Head of caudate nucleus (tissue), 42 donors: ENCODE measurements at places on chromosomes 6 and 20.

- DNase-seq = no peak
Observed at GRCh38 chr20:11544029-11544678, 373.5 kb upstream of the BTBD3 start.

DNA sequence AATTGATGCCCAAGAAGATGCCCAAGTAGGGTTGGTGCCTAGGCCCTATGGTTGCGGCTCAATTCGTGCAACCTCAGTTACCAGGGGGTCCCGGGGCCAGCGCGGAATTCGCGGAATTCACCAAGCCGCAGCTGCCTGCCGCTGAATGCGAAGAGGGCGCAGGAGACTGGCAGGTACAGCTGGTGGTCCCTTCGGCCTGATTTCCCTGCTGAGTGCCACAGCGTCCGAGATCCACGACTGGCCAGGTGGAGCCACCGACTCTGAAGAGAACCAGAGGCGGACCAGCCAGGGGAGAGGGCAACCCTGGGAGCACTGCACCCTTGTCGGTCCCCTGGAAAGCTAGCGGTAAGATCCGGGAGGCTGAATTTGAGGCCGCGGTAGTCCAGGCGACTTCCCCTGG is 6.8 kb upstream of the TFAP2D start:
- DNase-seq = no peak

- no peak for DNase-seq
Observed at GRCh38 chr6:6085928-6086668, 79.4 kb upstream of the NRN1 start.

GRCh38 chr6:68139130-68139529 is 496.0 kb upstream of the ADGRB3 start:
- no peak for DNase-seq

DNA sequence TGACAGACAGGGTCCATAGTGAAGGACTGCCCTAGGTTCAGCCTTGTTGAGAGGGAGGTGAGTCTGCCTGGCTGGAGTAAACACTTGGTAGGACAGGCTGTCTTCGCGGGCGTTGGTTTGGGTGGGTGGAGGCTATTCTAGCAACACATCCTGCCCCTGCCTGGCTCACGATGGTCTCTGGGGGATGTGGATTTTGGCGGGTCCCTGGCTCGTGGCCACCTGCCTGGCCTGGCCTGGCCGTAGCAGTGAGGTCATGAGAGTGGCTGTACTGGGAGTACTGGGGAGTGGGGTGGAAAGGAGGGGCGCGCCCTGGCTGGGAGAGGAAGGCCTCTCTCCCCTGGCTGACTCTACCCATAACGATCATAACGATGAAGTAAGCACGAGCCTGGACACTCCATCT is 30.2 kb upstream of the MRPS18A start:
- no peak for DNase-seq

DNA sequence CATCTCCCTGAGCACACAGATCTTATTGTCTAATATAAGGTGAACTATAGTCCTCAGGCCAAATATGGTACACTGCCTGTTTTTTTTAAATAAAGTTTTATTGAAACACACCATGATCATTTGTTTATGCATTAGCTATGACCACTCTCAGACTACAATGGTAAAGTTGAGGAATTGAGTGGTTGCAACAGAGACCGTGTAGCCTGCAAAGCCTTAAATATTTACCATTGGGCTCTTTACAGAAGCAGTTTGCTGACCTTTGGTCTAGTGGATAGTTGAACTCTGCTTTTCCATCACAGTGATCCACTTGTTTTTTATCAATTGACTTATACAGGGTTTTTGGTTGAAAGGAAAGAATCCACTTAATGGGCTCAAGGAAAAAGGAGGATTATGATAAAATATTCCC is 27.3 kb upstream of the METTL24 start:
- no peak for DNase-seq

GRCh38 chr6:6806844-6807518 is 218.5 kb downstream of the LY86 start:
- peak; percentile 40 for DNase-seq

DNA sequence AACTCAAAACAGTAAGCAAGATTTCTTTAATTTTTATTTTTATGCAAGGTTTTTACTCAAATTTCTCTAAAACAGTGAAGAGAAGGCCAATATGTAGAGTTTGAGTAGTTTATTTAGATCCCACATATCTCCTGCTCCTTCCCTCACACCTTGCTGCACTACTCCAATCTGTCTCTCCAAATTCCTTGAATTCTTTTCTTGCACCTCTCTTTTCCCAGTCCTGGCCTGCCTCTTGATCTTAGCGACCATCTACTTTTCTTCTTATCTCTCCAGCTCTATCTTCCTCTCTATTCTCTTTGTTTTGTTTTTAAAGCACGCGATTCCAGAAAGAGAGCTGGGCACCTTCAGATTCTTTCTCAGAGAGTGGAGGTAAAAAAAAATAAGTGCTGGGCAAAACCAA is 86.7 kb upstream of the KCNQ5 start:
- DNase-seq = no peak

DNA sequence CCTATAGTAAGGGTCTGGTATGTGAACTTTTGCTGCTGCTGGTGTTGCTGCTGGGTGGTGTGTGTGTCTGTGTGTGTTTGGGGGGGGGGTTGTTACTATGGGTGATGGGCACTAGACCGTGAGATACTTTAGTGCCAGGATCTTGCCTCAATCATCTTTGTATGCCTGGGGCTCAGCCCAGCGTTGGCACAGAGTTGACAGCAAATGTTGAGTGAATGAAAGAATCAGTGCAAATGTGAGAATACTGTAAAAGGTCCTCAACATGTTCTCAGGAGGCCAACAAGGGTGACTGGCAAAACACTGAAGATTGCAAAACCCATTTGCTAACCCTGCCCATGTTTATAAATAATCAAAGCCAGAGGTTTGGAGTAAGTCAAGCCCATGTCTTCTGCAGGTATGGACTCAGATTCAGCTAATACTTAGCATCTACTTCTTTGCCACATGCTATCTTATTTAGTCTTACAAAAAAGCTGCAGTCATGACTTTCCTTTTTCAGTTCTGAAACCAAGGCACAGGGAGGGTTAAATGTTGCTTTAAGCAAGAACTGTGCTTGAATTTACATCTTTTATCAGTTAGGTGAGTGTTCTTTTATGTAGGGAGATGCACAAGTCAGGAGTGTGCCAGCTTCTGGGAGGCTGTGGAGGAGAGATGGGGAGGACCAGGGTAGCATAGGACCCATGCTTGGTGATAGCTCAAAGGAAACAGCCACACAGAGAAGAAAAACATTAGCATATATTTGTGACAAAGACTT is 125.3 kb upstream of the SPACA1 start:
- no peak for DNase-seq

GRCh38 chr6:38476888-38477287 is 162.8 kb downstream of the BTBD9 start:
- no peak for DNase-seq

DNA sequence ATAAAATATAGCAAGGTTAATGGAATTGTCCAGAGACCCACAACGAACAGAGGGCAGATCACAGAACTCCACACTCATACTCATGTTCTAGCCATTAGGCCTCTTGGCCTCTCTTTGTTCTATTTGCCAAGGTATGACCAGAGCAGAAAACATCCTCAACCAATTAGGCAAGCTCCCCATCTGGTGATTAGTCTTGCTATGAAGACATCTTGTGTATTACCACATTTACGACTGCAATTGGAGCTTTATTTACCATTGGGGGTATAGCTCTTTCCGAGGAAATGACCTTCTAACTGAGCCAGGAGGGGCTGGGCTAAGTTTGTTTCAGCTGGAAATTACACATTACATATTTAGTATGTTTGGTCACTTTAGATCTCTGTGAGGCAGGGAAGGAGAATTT is 593.9 kb downstream of the CD109 start:
- DNase-seq = no peak

GRCh38 chr6:11194356-11195218 is 37.9 kb downstream of the NEDD9 start:
- no peak for DNase-seq

DNA sequence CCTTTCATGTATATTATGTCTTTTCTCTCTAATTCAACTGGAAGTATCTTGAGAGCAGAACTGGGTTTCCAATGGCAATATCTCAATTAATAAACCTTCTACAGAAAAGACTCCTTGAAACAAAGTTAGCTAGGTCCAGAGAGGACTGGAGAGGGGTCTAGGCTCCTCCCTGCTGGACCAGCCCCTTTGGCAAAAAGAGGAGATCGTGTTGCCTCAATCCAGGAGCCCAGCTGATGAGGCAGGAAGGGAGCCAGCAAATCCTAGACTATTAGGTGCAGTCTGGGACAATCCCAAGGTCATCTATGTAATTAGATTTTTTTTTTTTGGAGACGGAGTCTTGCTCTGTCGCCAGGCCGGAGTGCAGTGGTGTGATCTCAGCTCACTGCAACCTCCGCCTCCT is 21.9 kb downstream of the BCL2L1 start:
- no peak for DNase-seq

DNA sequence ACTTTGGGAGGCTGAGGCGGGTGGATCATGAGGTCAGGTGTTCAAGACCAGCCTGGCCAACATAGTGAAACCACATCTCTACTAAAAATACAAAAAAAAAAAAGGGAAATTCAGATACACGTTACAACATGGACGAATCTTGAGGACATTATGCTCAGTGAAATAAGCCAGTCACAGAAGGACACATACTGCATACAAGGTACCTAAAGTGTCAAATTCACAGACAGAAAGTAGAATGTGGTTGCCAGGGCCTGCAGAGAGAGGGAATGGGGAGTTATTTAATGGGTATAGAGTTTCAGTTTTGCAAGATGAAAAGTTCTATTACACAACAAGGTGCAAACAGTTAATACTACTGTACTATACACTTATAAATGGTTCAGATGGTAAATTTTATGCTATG is 75.1 kb downstream of the SNX5 start:
- no peak for DNase-seq

- DNase-seq = no peak
Observed at GRCh38 chr20:56372850-56373249, 14.1 kb downstream of the FAM210B start.

DNA sequence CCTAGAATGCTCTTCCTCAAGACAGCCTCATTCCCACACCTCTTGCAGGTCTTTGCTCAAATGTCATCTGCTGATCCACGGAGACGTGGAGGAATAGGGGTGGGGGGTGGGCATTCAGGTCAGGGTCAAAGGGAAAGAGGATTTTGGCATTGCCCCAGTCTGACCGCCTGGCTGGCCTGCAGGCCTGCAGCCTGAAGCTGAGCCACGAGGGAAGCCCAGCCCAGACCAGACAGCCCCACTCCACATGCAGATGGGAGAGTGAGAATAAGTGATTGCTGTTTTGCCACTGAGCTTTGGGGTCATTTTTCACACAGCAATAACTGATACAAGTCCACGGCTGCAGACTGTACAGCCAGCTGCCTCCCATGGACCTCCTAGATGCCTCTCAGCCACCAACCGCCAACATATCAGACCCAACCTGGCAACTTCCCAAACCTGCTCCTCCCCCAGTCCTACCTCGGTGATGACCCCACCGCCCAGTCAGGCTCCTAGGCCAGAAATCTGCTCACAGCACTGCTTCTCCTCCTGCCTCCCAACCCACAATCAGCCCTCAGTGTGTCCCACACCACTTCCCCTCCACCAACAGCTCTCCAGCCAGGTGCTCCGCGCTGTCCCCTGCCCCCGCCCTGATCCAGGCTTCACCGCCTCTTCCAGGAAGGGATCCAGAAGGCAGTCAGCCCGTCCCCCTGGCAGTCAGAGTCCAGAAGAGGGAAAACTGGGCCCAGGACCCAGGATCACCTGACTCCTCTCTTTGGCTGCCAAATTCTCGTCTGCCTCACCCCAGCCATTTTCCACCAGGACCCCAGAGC is 14.0 kb downstream of the KIAA1755 start:
- no peak for DNase-seq

DNA sequence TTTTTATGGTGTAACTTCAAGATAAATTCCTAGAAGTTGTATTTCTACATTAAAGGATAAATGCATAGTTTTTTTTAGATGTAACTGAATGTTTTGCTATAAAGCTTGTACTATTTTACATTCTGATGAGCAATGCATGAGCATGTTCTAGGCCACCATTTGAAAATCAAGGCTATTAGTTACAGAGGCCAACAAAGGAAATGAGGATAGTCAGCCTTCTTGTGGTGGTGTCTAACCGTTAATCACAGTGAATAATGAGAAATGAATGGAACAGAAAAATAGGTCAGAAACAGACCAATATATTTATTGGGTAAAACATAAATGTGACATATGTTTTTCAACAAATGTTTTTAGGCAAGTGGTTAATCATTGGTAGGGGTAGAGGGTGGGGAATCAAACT is 37.6 kb upstream of the L3MBTL3 start:
- DNase-seq = no peak

DNA sequence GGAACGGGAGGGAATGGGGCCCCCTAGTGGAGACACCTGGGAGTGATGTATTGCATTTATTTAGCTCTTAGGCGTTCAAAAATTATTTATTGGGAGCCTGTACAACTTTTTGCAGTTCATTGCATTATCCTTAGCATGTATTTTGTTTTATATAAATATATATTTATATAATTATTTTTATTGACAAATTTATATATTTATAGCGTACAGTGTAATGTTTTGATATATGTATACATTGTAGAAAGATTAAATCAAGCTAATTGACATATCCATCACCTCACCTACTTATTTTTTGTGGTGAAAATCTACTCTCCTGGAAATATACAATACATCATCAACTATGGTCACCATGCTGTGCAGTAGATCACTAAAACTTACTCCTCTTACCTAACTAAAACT is 975 bp downstream of the SIRT5 start:
- DNase-seq = no peak

GRCh38 chr20:14691994-14692393 is 354.6 kb upstream of the FLRT3 start:
- no peak for DNase-seq

GRCh38 chr6:21992178-21992967 is 304.5 kb downstream of the PRL start:
- DNase-seq = no peak

DNA sequence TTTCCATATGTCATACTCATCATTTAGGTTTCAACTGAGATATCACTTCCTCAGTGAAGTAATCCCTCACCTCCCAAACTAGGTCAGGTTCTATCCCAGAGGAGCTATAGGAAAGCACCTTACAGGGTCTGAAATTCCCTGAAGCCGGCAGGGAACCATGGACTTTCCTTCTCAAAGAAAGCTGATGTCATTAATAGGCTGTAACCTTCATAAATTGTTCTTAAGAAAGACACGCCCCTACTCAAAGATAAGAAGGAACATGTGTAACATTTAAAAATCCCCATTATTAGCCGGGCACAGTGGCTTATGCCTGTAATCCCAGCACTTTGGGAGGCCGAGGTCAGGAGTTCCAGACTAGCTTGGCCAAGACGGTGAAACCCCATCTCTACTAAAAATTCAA is 50.0 kb upstream of the RNGTT start:
- DNase-seq = no peak

DNA sequence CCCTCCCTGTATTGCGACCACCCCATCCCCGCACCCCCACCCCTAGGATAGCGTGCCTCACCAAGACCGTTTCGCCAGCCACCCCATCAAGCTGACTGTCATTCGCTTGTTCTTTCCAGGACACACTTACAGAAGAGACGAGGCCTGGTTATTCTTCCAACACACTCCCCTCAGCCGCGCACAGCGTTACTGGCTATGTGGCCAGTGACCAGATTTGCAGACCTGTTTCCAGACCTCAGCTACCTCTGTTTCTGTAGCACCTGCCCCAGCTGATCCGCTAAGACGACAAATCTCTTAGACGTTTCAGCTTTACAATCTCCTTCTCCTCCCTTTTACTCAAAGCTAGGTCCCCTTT is 26.1 kb downstream of the HLA-F start:
- no peak for DNase-seq
